ENCODE measurements at places on chromosomes 4 and X.

DNA sequence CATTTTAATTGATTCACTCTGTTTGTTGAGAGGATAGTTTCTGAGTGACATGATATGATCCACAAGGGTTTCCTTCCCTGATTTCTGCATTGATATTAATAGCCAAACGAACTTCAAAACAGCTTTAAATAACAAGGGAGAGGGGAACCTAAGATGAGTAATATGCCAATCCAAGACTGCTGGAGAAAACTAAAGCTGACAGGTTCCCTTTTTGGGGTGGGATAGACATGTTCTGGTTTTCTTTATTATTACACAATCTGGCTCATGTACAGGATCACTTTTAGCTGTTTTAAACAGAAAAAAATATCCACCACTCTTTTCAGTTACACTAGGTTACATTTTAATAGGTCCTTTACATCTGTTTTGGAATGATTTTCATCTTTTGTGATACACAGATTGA lies 182.2 kb downstream of the AR start:
- DNase-seq, result no peak

GRCh38 chrX:130531066-130531465 lies 129.3 kb downstream of the RBMX2 start:
- DNase-seq, result no peak

DNA sequence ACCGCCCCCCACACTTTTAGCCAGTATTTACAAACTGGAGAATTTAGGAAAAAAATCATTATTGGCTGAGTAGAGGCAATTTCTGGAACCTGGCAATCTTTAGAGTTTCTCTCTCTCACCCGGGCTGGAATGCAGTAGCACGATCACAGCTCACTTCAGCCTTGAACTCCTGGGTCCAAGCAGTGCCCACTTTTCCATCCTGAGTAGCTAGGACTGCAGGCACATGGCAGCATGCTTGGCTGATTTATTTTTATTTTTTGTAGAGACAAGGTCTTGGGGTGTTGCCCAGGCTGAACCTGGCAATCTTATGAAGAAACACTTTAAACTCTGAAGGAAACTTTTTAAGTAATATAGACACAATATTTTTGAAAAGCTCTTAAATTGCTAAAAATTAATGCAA lies 120.1 kb downstream of the AFF1 start:
- no peak for DNase-seq

GRCh38 chr4:15543537-15544247 lies 74.0 kb downstream of the CC2D2A start:
- DNase-seq, result no peak

DNA sequence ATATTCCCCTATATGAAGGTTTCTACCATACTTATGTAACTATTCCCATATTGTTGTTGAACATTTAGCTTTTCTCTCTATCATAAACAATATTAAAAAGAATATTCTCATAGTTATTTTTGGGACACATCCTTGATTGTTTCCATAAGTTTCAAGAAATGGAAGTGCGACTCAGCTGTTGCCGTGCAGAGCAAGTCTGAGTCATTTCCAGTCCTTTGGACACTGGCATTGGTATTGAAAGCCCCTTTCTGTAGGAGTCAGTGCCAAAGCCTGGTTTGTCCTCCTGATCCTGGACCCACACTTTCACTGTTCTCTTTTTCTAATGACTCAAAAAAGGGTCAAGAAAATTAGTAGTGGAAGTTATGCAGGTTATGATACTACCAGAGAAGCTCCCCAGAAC lies 108.3 kb upstream of the DIAPH2 start:
- DNase-seq, result no peak

DNA sequence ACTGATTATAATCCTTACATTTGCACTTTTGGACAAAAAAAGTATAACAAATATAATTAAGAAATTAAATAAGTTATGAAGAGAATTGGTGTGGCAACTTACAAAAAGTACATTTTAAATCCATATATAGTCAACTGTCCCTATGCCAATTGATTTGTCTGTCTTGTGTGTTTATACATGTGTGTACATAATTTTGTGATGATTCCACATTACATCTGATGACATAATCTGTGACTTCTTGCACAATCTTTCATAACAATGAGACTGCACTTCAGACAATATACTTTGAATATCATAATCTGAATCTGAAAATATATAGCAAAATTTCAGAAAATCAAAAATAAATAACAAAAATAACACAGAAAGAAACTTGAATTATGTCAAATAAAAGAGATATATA lies 953.4 kb downstream of the FAT4 start:
- DNase-seq, result no peak

GRCh38 chr4:141609243-141609642 lies 27.1 kb upstream of the IL15 start:
- DNase-seq, result no peak

GRCh38 chr4:1519787-1520661 lies 113.8 kb upstream of the NKX1-1 start:
- no peak for DNase-seq

DNA sequence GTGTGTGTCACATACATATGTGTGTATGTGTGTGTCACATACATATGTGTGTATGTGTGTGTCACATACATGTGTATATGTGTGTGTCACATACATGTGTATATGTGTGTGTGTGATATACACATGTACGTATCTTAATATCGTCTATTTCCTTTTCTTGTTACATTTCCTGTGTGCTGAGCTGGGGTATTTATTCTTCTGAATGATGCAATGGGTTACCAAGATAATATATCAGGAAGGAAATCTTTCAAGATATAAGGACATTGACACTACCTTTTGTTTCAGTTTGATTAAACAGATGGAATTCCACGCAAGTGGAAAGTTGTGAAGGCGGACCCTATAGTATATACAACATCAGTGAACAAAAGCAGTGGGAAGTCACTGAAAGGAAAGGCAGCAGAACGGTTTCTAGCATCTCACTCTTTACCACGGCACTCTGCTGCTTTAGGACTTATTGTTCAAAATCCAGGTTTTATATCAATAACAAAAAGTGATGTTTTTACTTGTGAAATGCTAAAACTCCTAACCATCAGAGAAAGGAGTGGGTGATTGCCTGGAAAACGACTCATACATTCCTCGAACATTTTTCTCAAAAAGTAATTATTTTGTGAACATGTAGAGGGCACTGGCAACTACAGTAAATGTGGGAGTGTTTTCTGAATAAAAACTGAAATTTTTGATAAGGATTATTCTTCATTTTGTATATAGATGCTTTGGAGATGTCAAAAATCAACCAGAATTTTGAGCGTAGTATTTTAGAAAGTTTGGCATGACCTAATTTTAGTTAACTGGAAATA lies 43.1 kb upstream of the IL21 start:
- DNase-seq, result no peak

DNA sequence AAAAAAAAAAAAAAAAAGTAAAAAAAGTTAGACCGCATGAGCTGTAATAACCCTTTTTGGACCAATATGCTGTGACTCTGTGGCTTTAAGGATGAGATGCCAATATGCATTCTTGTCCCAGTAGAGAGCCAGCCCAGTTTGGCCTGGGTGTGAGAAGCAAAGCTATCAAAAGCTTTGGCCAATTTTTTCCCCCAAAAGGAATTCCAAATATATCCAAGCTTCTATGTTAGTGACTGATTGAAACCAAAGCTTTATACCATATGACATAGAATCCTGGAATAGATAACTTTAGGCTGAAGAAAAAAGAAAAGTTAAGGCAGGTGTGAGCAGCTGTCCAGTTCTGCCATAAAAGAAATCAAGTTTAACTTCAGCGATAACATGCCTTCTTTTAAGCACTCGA lies 30.5 kb upstream of the RBPJ start:
- no peak for DNase-seq

GRCh38 chr4:59120287-59120814 lies 2010.2 kb upstream of the IGFBP7 start:
- no peak for DNase-seq

GRCh38 chr4:148420397-148420796 lies 21.8 kb downstream of the NR3C2 start:
- DNase-seq, result no peak

GRCh38 chr4:1550122-1551070 lies 133.7 kb downstream of the FAM53A start:
- DNase-seq, result no peak

DNA sequence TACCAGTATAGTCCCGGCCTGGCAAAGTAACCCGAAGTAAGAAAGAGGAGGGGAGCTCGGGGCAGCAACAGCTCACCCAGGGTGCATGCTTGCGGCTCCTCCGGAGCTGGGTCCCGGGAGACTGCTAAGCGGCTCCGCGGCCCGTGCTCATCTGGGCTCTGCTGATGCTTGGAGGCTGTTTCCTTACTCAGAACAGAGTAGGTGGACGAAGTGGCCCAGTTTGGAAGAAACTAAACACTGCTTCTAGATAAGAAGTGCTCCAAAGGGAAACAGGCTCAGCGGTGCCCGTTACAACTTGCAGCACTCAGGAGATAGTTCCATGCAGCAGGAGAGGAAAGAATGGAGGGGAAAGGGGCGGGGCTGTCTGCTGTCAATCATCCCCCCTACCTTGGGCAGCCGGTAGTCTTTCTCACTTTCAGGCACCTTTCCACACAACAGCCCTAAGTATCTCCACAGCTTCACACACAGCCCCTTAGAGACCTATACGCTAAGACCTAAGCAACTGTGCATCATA lies at the start of gene COL4A6:
Gene COL4A6, minus strand, starts transcription at position 313 of the 514 bp plus-strand sequence. Its CDS starts 226 bp downstream, at position 87.
- DNase-seq, result peak; percentile 2

DNA sequence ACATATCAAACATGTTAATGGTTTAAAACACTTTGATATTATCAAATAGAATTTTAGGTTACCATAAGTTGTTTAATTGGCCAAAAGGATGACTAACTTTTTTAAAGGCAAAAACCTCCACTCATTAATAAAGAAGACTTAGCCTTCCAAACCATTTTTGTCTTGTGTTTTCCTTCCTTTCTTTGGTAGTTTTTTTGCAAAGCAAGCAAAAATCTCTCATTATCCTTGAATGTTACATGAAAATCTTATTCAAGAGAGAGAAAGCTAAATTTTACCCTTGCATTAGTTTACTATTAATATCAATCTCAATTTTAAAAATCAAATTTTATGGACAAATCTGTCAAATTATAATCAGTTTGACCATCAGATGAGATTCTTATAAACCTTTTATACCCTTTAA lies 419.5 kb downstream of the SPIN4 start:
- no peak for DNase-seq

- peak; percentile 82 for DNase-seq
Observed at GRCh38 chr4:10015140-10015753, 6.0 kb downstream of the SLC2A9 start.

DNA sequence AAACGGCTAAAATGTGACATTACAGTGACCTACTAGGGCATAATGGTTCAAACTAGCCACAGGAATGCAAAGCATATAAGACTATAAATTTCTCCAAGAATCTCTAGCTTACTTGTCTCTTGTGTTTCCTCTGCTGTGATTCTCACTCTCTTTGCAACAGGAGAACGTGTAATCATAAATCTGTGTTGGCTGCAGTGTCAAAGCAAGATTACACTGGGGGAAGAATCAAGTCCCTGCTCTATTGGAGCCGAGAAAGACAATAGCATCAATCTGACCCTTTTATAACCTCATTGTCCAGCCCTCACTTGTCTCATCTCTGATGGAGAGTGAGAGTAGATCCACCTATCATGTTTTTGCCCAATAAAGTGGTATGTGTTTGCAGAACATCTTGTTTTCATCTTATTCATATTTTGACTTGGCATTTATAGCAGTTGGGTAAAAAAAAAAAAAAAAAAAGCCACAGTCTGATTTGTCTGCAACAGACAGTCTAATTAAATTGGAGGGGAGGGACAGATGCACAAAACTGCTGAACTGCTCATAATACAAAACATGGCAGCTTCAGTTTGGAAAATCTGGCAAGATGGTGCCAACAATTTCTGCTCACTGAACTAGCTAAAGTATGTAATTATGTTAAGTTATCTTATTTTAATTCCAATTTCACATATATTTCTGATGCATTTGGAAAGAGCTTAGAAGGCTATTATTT lies 165.0 kb upstream of the GABRA2 start:
- no peak for DNase-seq

GRCh38 chr4:54400802-54401201 lies 171.7 kb downstream of the PDGFRA start:
- DNase-seq, result no peak

- peak; percentile 1 for DNase-seq
Observed at GRCh38 chrX:75623535-75623934, 100.7 kb upstream of the ZDHHC15 start.

GRCh38 chrX:149491812-149492211 lies 13.3 kb downstream of the IDS start:
- DNase-seq, result no peak

GRCh38 chr4:140940589-140940988 lies 184.4 kb upstream of the TBC1D9 start:
- no peak for DNase-seq

GRCh38 chrX:18098763-18099162 lies 121.9 kb downstream of the BEND2 start:
- DNase-seq, result no peak

- DNase-seq, result no peak
Observed at GRCh38 chr4:93201471-93202096, 627.0 kb upstream of the ATOH1 start.

- no peak for DNase-seq
Observed at GRCh38 chrX:65524139-65524538, 10.4 kb downstream of the LAS1L start.

GRCh38 chr4:154361450-154361849 lies 130.1 kb downstream of the DCHS2 start:
- DNase-seq, result no peak

GRCh38 chr4:185987961-185988627 lies 80.9 kb upstream of the TLR3 start:
- DNase-seq, result no peak

DNA sequence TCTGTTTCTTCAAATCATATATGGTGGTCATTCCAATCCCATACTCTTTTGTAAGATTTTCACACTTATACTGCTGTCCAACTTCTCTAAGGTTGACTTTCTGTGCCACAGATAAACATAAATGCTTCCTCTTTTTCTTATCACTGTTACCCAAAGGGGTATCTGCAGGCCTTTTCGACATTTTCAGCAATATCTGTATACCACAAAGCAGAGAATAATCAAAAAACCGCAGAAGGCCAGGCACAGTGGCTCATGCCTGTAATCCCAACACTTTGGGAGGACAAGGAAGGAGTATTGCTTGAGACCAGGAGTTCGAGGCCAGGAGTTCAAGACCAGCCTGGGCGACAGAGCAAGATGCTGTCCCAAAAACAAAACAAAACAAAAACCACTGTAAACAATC lies 3.1 kb upstream of the RFC1 start:
- DNase-seq, result peak; percentile 68

GRCh38 chr4:89100853-89101252 lies 10.5 kb upstream of the TIGD2 start:
- DNase-seq, result no peak

GRCh38 chr4:8774071-8774470 lies 97.6 kb downstream of the HMX1 start:
- DNase-seq, result no peak

All from NB4 (cell line).